ENCODE measurements at places on chromosomes 7 and 10.

- no peak for DNase-seq
Observed at GRCh38 chr7:42392826-42393225, 155.8 kb upstream of the GLI3 start.

GRCh38 chr7:157903710-157904109, 566.9 kb downstream of the DNAJB6 start:
- DNase-seq: no peak

DNA sequence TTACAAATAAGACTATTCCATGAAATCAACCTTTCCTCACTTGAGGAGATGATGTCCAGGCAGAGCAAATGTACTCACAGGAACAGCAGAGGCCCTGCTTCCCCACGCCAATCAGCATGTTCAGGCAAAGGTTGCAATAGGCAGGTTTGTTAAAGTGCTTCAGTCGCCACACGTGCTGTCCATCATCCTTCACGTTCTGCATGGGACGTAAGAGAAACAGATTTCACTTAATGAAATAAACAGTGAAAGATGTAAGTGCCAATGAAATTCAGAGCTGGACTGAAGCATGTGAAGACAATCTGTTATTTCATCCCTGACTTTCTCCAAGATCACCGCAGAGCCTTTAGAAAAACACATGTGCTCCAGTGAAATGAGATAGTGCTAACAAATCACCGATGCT, 217.4 kb downstream of the DGKB start:
- DNase-seq: no peak

DNA sequence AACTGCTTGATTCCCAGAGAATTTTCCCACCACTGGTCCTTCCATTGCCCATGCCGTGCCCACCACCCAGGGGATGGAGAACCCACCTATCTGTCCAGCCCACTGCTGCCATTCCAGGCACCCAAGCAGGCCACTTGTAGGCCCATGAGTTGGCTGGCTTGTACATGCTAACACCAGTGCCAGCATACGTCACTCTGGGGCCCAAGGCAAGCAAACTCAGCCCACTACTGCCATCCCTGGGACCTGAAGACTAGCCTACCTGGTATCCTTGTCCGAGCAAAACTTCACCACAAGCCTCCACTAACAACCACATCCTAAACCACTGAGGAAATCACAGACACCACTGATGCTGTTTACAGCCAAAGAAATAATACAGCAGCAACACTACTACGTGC, 44.7 kb upstream of the CDK6 start:
- DNase-seq: no peak

DNA sequence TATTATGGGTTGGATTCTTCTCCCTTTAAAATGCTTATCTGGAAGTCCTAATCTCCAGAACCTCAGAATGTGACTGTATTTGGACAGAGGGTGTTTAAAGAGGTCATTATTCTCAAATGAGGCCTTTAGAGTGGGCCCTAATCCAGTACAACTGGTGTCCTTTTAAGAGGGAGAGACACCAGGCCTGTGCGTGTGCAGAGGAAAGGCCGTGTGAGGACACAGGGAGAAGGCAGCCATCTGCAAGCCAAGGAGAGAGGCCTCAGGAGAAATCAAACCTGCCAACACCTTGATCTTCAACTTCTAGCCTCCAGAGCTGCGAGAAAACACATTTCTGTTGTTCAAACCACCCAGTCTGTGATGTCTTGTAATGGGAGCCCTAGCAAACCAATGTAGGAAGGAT, 235.4 kb upstream of the MYO3A start:
- DNase-seq: no peak

GRCh38 chr7:37149051-37149772, 299.5 kb downstream of the ELMO1 start:
- DNase-seq: no peak

GRCh38 chr10:132496360-132497062, 41.1 kb upstream of the INPP5A start:
- no peak for DNase-seq

- no peak for DNase-seq
Observed at GRCh38 chr10:133087679-133088178, at the start of gene ADGRA1. Gene ADGRA1 (plus strand): TSS chr10:133087924. CDS start chr10:133088910, 986 bp downstream.

GRCh38 chr7:134452419-134452838, 6.5 kb downstream of the AKR1B1 start:
- no peak for DNase-seq

DNA sequence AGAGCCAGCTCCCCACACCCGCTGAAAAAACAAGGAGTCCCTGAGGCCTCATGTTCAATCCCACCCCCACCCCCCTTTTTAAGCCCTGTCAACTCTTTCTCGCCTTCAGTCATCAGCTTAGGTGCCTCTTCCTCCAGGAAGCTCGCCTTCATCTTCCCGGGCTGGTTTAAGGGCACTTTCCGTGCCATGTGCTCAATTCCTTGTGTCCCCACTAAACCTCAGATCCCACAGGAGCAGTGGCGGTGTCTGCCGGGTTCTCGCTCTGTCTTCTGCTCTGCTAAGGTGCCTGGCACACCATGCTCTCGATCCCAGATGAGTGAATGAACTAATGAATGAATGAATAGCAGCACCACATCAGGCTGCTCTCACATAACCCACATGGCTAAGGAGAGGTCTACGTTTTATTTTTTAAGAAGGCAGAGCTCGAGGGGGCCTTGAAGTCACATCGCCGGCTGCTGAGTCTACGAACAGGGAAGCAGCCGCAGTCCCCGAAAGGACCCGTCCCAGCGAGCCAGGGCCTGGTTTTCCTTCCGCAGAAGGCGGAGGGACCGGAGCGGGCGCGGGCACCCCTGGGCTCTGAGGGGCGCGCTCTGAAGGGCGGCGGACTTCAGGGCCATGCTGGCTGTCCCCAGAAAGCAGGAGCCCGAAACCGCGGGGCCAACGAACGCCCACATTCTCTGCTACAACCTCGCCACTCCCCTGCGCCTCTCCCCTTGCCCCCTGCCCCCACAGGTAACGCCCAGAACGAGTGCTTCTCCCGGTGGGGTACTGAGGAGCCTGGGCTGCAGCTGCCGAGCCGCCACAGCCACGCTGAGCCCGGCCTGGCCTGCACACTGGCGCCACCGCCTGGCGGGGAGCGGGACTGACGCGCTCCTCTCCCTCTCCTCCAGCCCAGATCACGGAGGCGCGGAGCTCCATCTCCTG, 73.4 kb upstream of the KCNMA1 start:
- DNase-seq: peak; percentile 49

DNA sequence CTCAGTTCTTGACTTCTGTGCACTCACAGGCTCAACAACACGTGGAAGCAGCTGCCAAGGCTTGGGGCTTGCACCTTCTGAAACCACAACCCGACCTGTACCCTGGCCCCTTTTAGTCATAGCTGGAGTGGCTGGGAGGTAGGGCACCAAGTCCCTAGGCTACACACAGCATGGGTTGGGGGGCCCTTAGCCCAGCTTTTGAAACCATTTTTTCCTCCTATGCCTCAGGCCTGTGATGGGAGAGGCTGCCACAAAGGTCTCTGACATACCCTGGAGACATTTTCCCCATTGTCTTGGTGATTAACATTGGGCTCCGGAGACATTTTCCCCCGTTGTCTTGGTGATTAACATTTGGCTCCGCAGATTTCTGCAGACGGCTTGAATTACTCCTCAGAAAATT, 38.6 kb downstream of the RALA start:
- no peak for DNase-seq

- DNase-seq: no peak
Observed at GRCh38 chr7:90777041-90777440, 180.9 kb downstream of the CDK14 start.

DNA sequence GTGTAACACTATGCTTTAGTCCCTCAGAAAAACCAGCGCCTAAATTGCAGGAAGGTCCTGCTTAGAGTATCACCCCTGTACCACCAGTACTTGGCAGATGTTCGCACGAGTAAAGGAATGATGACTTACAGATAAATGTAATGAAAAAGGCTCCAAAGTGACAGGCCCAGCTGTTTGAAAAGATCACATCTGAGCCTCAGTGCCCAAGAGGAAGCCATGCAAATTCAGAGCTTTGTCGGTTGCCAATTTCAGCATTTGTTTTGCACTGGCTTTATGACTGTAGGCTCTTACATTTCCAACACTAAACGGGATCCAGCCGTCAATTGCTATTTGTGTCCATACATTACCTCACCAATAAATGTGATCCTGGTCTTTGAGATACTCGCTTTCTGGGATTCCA, 60.6 kb upstream of the GAD2 start:
- DNase-seq: no peak

Data from stimulated activated naive B cell treated with anti-CD40 and anti-IgM and Interleukin-4, amounts not matched to agents 10 μg/mL and 1 μg/mL and 100 μg/mL, for 72 hours (primary cell).